Activated CD8-positive, alpha-beta memory T cell treated with anti-CD3 and anti-CD28 coated beads, Interleukin-2, amount 10 ng/mL, durations not matched to agents 7 days and 5 days (primary cell): ENCODE measurements at places on chromosomes 6 and 20. TPM values are rescaled to one million over a fixed set of nuclear protein-coding genes. Genes with fewer than 3 reads are reported as not detected.

DNA sequence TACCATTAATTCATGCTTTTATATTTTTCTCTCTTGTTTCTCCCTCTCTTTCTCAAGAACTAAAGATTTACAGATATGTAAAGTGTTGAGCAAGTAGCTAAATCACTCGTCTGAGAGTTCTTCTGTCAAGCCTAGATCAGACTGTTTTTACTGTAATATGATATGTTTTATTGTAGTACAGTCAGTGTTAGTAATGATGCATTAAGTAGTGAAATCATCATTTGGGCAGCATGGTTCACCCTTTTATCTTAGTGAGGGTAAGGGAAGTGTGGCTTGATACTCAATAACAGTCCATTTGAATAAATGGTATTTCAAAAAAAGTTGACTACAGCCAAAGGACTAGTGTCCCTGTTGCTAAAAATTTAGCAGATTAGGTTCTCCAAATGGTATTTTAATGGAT lies 9.2 kb downstream of the CYB5R4 start:
- DNase-seq = no peak

- no peak for DNase-seq
Observed at GRCh38 chr20:11852811-11853210, 64.9 kb upstream of the BTBD3 start.

RIMS1 gene
- total RNA-seq = not detected

HNF4A gene
- total RNA-seq = not detected

CENPQ gene
- 17.8 TPM for total RNA-seq

DNA sequence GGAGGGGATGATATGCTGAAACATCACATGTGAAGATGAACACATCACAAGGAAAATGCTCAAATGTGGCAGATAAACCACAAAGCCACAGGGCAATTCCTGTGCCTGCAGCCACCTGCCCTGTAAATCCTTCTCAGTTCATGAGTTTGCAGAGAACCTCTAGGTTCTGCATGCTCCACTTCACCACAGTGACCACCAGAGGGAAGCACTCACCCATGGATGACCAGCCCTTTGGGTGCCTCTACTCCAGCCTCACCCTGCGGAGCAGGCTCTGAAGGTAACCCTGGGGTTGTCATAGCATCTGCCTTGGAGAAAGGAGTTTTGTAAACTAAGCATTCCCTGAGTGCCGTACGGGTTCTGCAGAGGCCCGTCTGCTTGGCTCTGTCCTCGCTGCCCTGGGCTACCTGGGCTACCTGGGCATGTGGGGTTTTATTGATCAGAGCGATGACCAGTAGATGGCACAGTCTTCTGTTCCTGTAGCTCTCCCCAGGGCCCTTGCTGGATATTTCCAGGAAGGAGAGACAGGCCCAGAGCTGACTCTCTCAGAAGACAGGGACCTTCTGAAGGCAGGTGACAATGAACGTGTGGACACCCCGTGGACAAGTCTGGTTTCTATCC lies 31.7 kb upstream of the CST1 start:
- peak; percentile 48 for DNase-seq

DNA sequence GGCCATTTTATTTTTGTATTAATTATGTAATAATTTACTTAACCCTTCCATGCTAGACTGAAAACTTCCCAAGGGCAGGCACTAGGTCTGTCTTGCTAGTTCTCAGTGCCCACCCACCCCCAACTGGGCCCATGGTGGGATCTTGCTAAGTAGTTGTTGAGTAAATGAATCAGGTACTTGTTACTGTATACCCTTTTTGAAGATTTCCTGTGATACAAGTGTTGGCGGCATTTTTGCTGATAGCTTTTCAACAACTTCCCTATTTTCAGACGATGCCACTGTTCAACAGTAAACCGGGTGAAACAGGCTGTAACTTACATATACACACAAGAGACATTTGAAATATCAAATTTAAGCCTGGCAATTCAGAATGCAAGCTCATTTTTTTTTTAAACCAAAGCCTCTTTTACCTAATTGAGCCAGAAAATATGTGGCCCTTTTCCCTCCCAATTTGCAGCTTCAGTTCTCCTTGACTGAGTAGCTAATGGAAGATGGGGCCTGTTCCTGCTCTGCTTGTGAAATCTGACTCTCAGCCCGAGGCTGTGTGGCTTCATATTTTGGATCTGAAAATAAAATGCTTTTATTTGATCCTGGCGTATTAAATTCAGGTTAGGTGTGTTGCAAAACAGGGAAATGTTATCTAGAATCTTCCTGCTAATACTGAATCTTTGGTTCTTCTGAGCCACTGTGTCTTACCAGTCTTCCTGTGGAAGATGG lies 288.3 kb downstream of the NRN1 start:
- no peak for DNase-seq

GRCh38 chr20:38406476-38406875 lies 28.7 kb downstream of the SNHG17 start:
- DNase-seq = no peak

DNA sequence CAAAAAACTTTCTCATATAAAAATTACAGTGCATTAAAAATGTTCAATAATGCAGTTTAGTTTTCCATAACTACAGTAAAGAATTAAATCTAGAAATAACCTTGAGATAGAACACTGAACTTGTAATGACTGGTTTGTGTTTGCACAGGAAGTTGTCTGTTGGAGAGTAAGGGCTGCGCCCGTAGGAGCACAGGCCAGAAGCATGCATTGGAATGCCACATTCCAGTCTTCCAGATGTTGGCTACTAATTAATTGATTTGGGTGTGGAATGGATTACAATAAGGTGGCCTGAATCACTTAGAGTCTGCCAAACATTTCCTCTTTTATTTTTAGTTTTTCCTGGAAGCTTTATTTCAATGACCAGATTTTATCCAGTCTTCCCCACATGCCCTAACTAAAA lies 582.6 kb upstream of the MMS22L start:
- no peak for DNase-seq

BMP5 gene
- not detected for total RNA-seq

CRIP3 gene
- total RNA-seq = 0.50 TPM

- no peak for DNase-seq
Observed at GRCh38 chr6:109075934-109076333, 18.7 kb downstream of the SESN1 start.

DNA sequence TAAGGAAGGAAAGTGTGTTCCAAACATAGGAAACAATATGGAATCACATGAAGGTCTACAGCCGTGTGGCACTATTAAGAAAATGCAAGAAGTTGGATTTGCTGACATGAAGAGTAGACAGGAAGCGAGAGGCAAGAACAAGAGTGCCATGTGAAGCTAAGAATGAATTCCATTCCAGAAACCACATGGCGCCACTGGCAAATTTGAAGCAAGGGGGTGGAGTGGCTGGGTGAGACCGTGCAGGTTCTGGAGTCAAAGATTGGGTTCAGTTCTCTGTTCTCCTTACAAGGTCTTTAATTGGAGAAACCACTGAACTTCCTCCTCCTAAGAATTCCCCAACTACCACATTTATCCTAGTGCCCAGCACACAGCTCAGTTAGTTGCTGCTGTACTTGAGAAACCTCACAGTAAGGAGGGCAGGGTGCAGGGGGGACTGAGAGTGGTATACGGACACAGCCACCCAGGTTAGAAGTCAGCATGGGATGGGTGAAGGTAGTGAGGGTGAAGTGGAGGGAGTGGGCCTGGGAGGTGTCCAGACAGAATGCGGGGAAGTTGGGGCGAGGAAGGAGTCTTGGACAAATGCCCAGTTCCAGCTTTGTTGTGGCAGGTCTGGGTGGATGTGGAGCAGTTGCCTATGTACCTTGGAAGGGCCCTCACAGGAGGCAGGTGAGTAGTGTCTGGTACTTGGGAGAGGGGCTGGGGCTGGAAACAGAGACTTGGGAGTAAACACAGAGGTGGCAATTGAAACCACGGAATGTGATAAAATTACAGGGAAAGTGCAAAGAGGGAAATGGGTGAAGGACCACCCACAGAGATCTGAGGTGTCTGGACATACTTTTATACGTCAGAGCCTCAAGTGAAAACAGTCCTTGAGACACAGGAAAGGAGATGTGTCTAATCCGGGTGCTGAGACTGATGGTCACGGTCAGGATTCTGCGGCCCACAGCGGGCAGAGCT lies 14.3 kb downstream of the LYRM4 start:
- DNase-seq = no peak

DNA sequence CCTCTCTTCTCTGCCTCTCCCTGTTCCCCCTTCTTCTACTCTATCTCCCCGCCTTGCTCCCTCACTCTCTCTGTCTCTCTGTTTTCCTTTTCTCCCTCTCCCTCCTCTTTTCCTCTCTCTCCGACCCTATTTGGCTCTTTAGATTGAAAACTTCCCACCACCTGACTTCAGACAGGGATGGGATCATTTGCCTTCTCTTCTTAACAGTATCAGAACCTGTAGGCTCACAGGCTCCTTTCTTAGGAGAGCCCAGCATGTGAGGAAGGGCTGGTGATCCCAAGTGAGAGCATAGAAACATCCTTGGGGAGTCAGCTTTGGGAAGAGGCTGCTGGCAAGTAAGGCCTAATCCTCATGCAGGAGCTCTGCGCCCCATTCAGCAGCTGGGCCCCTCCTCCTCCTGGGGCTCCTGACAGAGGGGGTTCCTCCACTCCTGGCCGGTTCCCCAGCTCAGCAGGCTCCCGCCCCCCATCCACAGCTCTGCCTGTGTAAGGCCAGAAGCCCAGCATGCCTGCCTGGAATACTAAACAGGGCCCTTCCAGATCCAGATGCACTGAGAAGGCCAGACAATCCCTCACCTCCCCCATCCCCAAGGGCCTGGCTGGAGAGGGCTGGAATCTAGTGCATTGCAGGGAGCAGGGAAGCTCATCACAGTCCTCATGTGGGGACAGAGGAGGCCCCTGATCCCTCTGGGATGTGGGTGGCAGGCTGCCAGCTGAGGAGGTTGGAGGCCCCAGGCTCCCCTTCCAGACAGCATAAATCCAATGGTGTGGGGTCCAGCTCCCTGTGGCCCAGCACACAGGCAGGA lies 93.4 kb downstream of the PTPRT start:
- DNase-seq = no peak

DNA sequence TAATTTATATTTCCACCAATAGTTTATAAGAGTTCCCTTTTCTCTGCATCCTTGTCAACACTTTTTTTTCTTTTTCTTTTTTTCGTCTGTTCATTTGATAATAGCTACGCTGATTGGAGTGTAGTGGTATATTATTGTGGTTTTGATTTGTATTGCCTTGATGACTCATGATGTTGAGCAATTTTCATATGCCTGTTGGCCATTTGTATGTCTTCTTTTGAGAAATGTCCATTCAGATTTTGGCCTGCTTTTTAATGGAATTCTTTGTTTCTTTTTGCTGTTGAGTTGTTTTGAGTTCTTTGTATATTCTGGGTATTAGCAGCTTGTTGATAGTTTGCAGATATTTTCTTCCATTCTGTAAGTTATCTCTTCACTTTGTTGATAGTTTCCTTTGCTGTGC lies 773.4 kb downstream of the KIF16B start:
- no peak for DNase-seq

- no peak for DNase-seq
Observed at GRCh38 chr6:130098317-130098716, 79.9 kb downstream of the L3MBTL3 start.

- no peak for DNase-seq
Observed at GRCh38 chr6:34092631-34093030, 53.3 kb downstream of the GRM4 start.

DNA sequence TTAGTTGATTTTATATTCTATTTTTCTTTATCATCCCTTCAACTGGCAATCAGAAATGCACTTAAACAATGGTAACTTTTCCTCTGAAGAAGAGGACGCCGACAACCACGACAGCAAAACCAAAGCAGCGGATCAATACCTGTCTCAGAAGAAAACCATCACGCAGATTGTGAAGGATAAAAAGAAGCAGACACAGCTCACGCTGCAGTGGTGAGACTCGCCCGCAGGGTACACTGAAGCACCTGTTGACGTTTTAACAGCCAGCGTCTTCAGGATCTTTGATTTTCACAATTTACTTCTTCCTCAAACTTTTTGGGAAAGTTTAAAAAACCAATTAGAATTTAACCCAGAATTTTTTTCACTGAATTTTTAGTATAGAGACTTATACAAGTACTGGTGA lies 701 bp downstream of the RFX6 start:
- no peak for DNase-seq

DNA sequence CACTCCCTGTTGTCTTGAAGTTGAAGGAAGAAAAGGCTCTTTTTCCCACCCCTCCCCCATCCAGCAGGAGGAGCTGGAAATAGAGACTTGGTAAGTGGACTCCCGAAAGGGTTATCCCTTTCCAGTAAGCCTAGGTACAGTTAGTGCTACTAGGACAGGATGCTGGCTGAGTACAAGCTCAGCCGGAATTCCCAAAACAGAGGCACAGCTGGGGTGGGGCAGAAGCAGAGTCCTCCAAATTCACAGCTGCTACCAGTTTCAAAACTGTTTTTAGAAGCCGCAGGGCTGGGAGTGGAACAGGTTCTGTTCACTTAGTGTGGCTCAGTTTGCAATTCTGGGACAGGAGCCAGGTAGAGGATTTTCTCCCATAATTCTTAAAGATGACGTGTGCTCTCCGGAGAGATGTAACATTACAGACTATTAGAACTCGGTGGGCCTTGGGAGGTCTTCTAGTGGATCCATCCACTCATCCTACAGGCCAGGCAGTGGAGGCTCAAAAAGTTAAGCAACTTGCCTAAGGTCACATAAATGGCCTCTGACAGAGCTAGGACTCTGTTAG lies 19.0 kb upstream of the UTRN start:
- DNase-seq = no peak

DNA sequence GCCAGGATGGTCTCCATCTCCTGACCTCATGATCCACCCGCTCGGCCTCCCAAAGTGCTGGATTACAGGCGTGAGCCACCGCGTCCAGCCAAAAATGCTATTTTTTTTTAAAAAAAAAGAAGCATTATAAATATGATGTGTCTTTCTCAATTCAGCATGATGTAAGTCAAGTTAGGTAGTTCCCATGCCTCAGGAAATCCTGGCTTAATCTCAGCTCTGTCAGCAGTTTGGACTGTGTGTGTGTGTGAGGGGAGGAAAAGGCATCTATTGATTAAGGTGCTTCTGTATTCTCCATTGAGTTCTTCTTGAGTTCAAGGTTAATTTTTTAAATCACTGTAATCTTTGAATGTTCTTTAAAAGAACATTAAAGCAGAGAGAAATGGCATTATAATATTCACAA lies 51.5 kb downstream of the GMDS start:
- no peak for DNase-seq

GRCh38 chr6:111550195-111550594 lies 55.5 kb downstream of the TRAF3IP2 start:
- DNase-seq = no peak

DNA sequence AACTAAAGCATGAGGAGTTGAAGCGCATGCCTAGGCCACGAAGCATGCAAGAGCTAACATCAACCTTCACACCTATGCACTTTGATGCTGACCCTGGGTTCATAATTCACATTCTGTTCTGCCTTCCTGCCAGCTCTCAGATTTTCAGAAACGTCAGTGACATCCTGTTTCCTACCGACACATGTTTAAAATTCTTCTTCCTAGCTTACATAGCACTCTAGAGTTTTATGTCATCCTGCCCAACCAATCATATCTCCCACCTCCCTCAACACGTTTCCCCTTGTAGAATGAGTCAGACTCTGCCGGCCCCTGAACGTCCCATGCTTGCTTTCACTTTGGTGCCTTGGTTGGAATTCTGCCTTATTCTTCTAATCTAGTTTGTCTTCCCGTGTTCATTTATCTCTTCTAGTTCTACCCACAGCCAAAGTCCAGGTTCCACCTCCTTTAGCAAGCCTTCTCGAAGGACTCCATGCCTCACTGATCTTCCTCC lies 97.2 kb upstream of the MAP7 start:
- DNase-seq = peak; percentile 77

- no peak for DNase-seq
Observed at GRCh38 chr6:41056768-41057490, 3.9 kb downstream of the APOBEC2 start.
